ENCODE measurements at places on chromosomes 11 and 22.

- DNase-seq, result no peak
These were observed 2.0 kb downstream of the IGHMBP2 start for GRCh38 chr11:68905421-68906360.

DNA sequence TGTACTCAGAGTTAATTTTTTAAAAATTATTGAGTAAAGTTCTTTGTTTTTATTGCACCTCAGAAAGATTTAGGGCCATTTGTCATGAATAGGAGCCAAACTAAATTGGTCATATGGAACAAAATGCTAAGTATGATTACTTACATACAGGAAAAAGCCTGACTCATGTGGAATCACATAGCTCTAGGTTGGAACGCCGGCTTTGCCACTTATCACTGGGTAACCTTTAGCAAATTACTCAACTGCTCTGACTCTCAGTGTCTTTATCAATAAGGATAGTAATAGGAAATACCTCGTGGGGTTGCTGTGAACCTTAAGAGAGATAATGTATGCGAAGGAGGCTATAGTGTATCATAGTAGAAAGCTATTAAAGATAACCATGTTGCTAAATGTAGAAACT is 638.5 kb downstream of the NELL1 start:
- no peak for DNase-seq

DNA sequence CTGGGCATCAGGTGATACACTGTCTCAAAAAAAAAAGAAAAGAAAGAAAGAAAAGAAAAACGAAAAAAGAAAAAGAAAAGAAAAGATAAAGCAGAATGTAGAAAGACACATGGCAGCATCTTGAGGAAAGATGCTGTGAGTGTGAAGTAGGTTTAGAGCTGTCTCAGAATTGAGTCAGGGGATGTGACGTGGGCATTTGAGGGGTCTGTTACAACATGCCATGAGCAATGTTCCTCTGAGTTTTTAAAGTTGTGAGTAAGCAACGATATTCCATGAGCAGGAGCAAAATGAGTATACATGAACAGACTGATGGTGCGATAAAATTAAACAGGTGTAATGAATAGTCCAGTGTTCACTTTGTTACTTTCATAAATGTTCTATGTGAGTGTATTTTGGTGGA is 11.3 kb upstream of the QSER1 start:
- DNase-seq, result no peak

DNA sequence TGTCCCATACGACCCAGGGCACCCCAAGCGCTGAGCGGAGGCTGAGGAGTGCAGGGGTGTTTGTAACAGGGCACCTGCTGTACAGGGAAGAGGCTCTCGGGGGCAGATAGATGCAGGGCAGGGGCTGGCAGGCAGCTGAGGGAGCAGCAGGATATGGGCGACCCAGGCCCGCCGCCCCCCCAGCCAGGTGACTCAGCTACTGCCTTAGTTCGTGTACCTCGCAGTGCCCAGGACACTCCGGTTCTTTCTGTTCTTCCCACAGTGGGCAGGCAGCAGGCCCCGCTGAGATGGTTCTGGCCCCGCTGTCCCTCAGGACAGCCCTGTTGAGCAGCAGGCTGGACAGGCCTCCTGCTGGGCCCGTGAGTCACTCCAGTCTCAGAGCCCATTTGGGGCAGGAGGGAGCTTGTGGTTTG is 16.2 kb downstream of the PHLDA2 start:
- DNase-seq, result peak; percentile 76

DNA sequence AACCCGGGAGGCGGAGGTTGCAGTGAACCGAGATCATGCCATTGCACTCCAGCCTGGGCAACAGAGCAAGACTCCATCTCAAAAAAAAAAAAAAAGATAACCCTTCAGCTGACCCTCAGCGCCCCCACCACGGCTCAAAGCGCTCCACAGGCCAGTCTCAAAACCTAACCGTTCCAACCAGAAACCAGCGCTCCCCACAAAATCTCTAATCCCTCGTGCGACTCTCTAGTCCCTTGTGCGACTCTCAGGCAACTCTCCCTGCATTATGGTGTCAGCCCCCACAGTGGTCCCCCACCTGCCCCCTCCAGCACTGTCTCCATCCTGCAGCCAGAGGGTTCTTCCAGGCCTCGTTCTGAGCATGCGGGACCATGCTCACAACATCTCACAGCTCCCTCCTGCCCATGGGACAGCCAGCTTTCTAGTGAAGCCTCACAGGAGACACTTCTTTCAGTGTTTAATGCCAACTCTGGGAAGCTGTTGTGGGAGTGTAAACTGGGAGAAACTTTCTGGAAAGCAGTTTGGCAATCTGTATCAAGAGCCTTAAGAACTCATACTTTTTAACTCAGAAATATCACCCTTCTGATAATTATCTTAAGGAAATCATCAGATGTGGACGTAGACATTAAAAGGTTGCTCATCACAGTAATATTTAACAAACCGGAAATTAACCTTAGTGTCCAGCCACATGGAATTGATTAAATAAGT is 4.2 kb upstream of the RASGRP2 start:
- DNase-seq, result peak; percentile 92

DNA sequence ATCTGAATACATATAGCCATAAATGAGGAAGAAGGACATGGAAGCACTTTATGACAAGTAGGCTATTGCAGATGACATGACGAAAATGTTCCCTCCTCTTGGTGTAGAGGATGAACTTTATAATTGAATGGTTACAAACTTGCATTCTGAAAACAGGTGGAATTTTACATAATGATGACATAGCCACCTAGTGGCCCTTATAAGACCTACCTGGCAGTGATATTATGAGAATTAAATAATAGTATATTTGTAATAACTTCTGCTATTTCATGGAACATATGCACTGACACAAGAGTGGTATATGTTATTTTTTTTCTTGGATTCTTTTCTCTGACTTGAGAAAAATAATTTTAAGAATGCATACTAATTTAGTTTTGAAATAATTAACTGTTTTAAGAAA is 22.9 kb downstream of the TRIM22 start:
- DNase-seq, result peak; percentile 3

DNA sequence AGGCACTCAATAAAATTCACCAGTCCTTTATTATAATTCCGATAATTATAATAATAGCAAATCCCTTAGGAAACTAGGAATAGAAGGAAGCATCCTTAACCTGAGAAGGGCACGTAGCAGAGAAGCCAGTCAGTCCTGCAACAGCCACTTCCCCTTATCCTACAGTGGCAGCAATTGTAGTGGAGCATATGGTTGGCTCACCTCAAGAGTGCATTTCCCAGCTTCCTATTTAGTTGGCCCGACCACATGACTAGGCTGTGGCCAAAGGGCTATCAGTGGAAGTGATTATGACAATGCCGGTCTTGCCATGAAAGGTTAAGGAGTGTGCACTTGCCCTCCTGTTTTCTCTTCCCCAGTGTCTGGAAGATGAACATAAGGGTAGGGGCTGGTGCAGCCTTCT is 27.0 kb downstream of the TESMIN start:
- no peak for DNase-seq

- DNase-seq, result no peak
These were observed 51.7 kb upstream of the SHANK2 start for GRCh38 chr11:71304045-71304444.

- no peak for DNase-seq
These were observed 6.5 kb downstream of the TMEM258 start for GRCh38 chr11:61785837-61786402.

- DNase-seq, result no peak
These were observed 58.0 kb downstream of the CADM1 start for GRCh38 chr11:115446214-115446613.

DNA sequence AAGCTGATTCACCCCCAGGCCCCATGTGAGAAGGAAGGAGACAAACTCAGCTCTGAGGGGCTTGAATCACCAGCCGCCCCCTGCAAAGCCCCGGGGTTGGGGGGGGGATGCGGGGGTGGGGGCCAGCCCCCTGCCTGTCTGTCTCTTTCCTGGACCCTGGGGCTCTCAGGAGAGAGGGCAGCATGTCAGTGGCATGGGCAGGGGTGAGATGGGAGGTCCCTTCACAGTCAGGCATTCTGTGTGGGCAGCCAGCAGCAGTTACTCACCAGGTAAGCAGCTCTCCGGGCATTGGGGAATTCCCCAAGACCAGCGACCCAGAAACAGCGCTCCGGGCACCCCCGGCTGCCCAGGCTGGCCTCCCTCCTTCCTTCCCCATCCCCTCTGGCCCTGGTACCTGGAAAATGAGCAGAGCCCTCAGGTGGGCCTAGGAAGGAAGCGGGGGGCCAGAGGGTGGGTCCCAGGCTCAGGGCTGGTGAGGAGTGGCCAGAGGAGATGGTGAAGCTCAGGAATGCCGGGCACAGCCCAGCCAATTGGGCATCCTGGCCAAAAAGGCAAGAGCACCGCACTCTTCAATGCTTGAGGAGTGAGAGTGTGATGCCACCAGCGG is 4.2 kb upstream of the LIF start:
- DNase-seq, result peak; percentile 71

- DNase-seq, result no peak
These were observed 153.0 kb downstream of the BBOX1 start for GRCh38 chr11:27193434-27194225.

GRCh38 chr22:28223826-28224225 is 304.8 kb upstream of the PITPNB start:
- DNase-seq, result no peak

- DNase-seq, result peak; percentile 84
These were observed 13.2 kb downstream of the MAP6 start for GRCh38 chr11:75655605-75656004.

- no peak for DNase-seq
These were observed 562.0 kb downstream of the MN1 start for GRCh38 chr22:27239520-27239919.

- peak; percentile 99 for DNase-seq
These were observed 98.8 kb downstream of the PKNOX2 start for GRCh38 chr11:125263268-125263790.

DNA sequence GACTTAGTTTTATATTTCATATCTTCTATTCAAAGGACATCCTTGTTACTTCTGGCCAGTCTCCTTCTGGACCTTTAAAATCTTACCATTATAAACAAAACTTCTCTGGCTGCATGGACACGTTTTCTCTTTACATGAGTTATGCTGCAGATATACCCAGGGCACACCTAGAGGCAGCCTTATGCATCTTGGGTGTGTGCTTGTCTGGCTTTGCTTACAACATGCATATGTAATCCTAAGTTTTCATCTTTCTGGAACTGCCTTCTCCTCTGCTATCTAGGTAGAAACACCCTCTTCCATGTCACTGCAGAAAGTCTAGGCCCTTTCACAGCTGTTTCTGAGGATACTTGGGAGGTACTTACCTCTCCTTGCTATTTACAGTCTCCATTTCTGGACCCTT is 185.8 kb upstream of the RAG2 start:
- no peak for DNase-seq

DNA sequence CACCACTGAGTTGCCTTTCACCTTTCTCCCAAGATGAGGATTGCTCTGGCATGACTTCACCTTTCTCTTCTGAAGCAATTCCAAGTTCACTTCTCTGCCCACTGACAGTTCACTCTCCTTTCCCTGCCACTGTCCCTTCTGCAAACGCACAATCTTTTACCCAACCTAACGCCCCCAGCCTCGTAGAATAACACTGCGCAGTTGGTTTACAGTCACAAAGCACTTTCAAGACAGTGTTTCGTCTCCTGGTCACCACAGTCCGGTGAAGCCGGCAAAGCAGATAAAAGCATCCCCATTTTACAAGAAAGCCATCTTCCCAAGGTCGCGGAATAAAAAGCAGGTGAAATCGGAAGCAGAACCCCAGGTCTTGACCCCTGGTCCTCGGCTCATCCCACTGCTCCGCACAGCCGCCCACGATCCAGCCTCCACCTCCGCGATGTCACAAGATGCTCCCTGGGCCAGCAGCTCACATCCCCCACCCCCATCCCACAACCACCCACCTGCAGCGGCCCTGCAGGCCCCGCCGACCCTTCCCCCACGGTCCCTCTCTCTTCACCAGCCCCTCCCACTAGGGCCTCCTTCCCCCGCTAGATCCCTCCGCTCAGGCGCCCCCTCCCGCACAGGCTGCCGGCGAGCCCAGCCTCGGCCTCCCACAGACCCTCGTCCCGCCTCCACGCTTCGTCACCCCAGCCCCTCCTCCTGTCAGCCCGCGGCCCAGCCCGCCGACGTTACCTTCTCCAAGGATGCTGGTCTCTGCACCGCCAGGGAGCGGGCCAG is 585 bp downstream of the PI4KA start:
- DNase-seq, result peak; percentile 86

DNA sequence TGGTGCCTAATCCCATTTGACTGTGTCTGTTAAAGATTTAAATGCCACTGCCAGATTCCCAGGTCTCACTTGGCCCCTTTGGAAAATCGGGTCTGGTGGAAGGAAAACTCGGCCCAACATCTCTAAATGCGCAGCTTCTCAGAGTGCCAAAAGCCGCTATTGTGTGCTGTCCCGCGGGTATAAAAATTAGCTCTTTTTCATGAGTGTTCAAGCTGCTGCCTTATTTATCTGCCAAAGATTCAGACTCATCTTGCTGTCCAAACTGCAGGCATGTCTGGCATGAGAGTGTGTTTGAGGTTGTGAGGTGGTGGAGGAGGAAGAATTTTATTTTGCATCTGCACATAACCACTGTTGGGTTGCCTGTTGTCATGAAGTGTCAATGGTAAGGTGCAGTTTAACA is 91.4 kb downstream of the NELL1 start:
- DNase-seq, result no peak

GRCh38 chr11:44470854-44471253 is 94.6 kb upstream of the CD82 start:
- DNase-seq, result peak; percentile 42

- peak; percentile 63 for DNase-seq
These were observed 3.5 kb upstream of the ACAT1 start for GRCh38 chr11:108117746-108118371.

GRCh38 chr11:76770642-76771445 is 12.3 kb upstream of the TSKU start:
- DNase-seq, result peak; percentile 99

- no peak for DNase-seq
These were observed 42.9 kb upstream of the DAGLA start for GRCh38 chr11:61637277-61637676.

- DNase-seq, result peak; percentile 52
These were observed 1.1 kb downstream of the CSTF3 start for GRCh38 chr11:33160136-33160535.

DNA sequence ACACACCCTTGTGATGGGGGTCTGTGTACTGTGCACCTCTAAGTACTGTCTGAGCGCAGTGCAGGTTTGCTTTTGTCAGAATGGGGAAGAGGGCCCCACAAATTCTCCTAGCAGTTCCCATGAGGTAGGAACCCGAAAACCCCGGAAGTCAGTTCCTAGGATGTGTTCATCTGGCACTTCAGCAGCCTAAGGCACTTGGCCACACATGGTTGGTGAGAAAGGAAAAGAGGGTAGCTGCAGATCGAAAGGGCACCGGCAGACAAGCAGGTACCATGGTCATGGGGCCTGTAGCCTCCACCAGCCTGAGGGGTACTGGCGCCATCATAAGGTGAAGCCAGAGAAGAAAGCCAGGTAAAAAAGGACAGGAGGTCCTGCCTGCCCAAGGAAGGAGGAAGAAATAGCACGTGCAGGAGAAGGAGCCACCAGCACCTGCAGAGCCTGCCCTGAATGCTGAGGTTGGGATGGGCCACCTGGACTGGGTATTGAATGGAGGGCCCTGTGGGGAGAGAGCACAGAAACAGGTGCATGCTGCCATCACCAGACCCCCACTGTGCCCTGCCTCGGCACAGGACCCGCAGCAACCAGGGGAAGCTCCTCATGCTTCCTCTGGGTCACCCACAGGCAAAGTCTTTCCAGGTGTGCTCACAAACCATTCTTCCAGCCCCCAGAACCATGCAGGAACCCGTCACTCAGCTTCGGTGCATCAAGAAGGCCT is 8.1 kb upstream of the CASTOR1 start:
- DNase-seq, result no peak

Data from EH (cell line).